ENCODE measurements at places on chromosomes 2 and 18. TPM values are rescaled to one million over a fixed set of nuclear protein-coding genes. Genes with fewer than 3 reads are reported as not detected.
A peak's percentile ranks its signal among the peaks of the same experiment; 100 is the strongest.

Gene NEMP2
- 14.5 TPM for polyA plus RNA-seq

Gene PSTPIP2
- 17.1 TPM for polyA plus RNA-seq

Gene DNER
- 67.2 TPM for polyA plus RNA-seq

Gene CNTNAP5
- 0.03 TPM for polyA plus RNA-seq

Gene RAD51AP2
- polyA plus RNA-seq: 0.38 TPM

Gene LRATD1
- polyA plus RNA-seq: 21.1 TPM

Gene UGT1A9
- 4.9 TPM for polyA plus RNA-seq

Gene GKN1
- not detected for polyA plus RNA-seq

Gene COL4A3
- polyA plus RNA-seq: 79.8 TPM

Gene FHOD3
- polyA plus RNA-seq: 42.4 TPM

Gene NEDD4L
- 140 TPM for polyA plus RNA-seq

DNA sequence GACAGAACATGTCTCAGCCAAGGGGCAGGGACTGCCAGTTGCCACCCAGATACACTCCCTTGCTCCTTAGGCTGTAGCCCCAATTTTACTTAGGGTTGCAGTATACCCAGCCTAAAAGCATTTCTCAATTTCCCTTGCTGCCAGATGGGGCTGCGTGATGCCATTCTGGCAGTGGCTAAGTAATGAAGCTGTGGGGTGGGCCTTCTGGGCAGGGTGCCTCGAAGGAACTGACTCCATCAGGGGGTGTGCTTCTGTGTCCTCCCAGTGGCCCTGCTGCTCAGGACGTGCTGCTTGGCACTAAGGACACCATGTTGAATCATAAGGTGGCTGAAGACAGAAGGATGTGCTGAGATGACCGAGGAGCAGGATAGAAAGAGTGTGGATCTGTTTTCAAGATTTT lies 74.2 kb downstream of the VWA3B start:
- no peak for DNase-seq

- no peak for DNase-seq
Measured at GRCh38 chr18:79798346-79798998, 734 bp downstream of the KCNG2 start.

- no peak for DNase-seq
Measured at GRCh38 chr18:2935438-2936192, 77.3 kb downstream of the LPIN2 start.

DNA sequence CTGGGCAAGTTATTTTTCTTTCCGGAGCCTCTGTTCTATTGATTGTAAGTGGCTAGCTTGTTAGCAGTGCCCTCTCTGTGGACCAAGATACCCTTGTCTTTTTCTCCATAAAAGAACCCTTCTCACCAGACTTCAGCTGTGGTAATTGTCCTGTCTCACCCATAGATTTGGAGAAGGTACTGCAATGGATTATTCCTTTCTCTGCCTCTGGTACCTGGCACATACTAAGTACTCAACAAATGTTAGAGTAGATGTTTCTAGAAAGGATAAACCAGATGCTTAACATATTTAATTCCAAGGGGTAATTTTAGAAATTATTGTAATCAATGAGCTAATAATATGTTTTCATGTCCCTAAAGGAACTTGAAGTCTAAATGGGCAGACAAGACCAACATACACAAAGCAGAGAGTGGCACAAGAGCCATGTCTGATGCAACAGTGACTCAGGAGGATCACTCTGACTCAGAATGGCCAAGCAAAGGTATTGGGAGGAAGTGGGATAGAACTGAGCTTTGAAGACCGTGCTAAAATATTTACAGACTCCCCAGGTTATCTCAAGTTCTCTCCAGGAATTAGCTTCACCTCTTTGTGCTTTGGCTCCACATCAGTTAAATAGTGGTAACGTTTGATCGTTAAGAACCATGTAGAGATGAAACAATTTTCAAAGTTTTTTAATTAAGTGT lies 129.7 kb upstream of the OSR1 start:
- no peak for DNase-seq

GRCh38 chr18:68679528-68679927 lies 35.4 kb downstream of the TMX3 start:
- no peak for DNase-seq

DNA sequence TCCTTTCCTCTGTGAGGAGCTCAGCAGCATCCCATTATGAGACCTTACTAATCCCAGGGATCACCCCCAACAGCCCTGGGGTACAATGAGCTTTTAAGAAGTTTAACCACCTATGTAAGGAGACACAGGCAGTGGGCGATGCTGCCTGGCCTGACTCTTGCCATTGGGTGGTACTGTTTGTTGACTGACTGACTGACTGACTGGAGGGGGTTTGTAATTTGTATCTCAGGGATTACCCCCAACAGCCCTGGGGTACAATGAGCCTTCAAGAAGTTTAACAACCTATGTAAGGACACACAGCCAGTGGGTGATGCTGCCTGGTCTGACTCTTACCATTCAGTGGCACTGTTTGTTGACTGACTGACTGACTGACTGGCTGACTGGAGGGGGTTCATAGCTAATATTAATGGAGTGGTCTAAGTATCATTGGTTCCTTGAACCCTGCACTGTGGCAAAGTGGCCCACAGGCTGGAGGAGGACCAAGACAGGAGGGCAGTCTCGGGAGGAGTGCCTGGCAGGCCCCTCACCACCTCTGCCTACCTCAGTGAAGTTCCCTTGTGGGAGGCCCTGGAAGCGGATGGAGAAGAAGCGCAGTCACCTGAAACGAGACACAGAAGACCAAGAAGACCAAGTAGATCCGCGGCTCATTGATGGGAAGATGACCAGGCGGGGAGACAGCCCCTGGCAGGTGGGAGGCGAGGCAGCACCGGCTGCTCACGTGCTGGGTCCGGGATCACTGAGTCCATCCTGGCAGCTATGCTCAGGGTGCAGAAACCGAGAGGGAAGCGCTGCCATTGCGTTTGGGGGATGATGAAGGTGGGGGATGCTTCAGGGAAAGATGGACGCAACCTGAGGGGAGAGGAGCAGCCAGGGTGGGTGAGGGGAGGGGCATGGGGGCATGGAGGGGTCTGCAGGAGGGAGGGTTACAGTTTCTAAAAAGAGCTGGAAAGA lies 7.6 kb downstream of the PROC start:
- no peak for DNase-seq

DNA sequence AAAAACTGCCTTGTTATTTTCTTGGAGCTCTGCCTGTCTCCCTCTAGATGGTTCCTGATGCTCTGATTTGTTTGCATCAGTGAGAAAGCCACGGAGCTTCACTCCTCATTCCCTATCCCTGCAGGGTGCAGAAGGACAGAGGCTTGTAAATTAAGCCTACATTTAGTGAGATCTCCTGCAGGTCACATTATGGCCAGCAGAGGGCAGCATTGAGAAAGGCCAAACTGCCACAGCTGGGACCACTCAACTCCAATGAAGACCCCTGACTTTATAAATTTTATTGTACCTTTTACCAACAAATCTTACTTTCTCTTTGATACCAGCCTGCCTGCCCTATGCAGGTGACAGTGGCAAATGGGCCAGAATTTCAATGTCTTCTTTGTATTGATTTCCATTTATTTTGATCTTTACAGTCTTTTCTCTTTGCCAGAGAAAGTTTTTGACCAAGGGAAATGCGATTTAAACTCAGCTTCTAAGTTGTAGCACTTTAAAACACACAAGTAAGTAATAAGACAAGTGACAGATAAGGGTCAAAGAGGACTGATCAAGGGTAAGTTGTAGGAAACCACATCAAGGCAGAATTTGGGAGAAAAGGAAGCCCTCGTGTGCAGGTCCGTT lies 1029.1 kb upstream of the KLHL29 start:
- peak; percentile 46 for DNase-seq

DNA sequence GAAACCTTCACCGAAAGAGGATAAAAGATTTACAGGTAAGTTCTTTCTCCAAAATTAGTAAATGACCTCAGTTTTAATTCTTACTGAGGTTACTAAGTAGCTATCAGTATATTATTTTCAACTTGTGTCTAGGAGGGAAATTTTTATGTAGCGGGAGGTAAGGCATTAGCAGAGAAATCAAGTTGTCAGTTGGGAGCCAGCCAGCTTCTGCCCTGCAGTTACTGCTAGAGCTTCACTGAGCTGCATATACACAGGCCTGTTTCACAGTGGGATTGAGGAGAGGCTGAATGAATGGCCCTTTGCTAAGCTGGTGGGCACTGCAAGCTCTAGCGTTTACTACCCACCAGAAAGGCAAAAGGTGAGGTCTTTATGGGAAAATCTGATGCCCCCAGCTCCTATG lies 105.7 kb downstream of the ACAA2 start:
- no peak for DNase-seq

DNA sequence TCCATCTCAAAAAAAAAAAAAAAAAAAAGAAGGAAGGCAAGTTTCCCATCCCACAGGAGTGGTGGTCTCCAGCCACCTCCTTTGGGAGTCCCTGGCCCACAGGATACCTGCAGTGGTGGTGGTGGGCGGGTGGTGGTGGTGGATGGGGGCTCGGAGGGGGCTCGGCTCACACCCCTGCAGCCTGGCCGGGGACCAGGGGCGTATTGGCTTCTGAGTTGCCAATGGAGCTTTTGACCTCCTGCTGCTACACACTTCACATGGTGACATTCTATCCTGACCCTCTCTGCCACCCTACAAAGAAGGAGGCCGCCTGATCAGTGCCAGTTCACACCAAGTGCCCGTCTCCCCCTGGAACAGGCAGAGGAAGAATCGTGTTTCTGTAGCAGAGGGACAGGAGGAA lies 119.6 kb downstream of the NFATC1 start:
- DNase-seq: no peak

- no peak for DNase-seq
Measured at GRCh38 chr2:45923701-45924100, 272.2 kb downstream of the PRKCE start.

DNA sequence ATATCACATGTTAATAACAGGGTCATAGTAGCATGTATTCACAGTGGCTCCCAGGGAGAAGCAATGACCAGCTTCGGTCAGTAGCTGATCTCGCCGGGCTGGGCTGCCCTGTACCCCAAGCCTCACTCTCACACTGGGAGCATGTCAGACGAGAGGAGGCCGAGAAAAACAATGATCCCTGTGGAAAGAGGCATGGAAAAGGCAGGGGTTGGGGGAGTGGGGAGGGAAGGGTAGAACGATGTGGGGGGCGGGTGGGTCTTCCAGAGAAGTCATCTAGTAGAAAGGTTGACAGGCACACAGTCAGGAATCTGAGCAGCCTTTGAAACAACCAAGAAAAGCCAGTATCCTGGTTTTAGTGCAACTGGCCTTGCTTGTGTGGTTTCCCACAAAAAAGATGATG lies 25.4 kb downstream of the TGFA start:
- DNase-seq: no peak

- DNase-seq: no peak
Measured at GRCh38 chr2:11128243-11128951, 26.9 kb upstream of the SLC66A3 start.

DNA sequence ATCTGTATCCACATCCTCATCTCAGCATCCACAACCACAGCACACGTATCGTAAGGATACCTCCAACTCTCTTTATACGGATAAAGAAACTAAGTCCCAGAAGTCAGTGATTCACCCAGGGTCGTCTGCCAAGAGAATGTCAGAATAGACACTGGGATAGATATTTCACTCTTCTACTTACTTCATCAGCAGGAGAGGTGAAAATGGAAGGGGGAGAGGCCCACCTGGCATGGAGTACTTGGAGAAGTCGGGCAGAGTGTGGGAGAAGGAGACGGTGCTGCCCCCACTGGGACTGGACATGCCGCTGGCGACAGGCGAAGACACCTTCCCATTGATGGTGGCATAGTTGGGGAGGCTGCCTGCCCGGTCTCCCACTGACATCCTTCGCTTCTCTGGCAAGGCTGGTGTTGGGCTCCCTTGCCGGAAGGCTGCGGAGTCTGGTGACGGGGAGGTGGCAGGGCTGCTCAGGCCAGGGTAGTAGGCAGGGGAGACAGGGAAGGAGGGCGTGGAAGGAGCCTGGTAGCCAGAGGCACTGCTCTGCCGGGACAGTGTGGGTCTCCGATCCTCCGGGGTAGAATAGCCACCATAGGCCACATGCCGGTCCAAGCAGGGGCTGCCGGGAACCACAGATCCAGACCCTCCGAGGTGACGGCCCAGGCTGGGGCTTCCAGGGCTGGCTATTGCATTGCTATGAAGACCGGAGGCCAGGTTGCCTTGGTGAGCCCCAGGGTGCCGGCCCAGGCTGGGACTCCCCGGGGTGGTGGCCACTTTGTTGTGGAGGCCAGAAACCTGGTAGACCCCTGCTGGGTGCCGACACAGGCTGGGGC lies 185.1 kb downstream of the TNS1 start:
- DNase-seq: no peak

- DNase-seq: no peak
Measured at GRCh38 chr18:1103537-1103936, 198.9 kb downstream of the ADCYAP1 start.

GRCh38 chr2:174985614-174986013 lies 19.6 kb downstream of the CHN1 start:
- DNase-seq: no peak

GRCh38 chr2:147135376-147135775 lies 709.5 kb upstream of the ACVR2A start:
- DNase-seq: no peak

GRCh38 chr2:151037434-151037833 lies 224.2 kb downstream of the RBM43 start:
- no peak for DNase-seq

GRCh38 chr2:190717306-190717705 lies 68.4 kb downstream of the NAB1 start:
- no peak for DNase-seq

DNA sequence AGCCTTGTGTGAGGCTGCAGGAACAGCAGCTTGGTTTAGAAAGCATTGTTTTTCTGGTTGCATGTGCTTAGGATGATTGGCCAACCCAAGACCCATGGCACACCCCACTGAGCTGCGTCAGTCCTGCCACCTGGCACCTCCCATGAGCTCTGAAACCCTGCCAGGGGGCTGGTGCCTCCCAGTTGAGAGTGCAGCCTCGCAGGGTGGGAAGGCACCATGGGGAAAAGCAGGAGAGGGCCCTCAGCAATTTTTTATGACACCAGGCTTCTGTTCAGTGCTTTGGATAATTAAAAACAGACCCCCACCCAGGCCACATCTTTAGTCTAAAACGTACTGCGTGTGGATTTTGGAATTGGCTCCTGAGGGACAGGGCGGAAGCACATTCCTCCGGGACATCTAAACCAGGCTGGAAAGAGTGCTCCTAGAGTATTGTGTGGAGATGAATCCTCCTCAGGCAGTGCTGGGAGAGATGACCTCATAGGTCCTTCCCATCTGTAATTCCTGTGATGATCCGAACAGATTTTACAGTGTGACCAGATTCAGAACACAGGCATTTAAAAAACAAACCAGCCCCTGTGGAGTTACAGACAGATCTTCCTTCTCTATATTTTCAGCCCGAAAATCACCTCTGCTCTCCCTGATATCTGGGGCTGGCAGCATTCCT lies 438.3 kb downstream of the ZNF521 start:
- DNase-seq: no peak

GRCh38 chr2:34242763-34243123 lies 643.6 kb upstream of the FAM98A start:
- no peak for DNase-seq

GRCh38 chr18:48129621-48130082 lies 199.2 kb upstream of the SMAD2 start:
- peak; percentile 81 for DNase-seq

GRCh38 chr2:3631851-3632659 lies 25.9 kb upstream of the ALLC start:
- DNase-seq: no peak

GRCh38 chr2:191748059-191748461 lies 70.1 kb downstream of the NABP1 start:
- no peak for DNase-seq

GRCh38 chr2:234099266-234099665 lies 48.8 kb downstream of the SPP2 start:
- no peak for DNase-seq

All from left kidney (tissue), 8 donors.